Cardiac fibroblast (primary cell): ENCODE measurements at places on chromosomes 12 and 14.

DNA sequence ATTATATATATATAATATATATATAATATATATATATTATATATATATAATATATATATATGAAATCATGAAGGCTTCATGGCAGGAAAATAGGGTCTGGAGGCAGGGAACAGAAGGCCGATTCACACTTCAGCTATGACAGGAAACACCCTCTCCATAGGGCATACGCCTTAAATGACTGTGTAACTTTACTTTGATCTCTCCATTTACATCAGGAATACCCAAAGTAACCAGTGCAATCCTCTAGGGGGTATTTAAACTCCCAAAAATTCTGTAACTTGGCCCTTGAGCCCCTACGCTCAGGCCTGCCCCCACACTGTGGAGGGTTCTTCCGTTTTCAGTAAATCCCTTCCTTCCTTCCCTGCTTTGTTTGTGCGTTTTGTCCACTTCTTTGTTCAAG, 40.4 kb upstream of the PPP2R5C start:
- DNase-seq = no peak

GRCh38 chr12:117671734-117672133, 297.1 kb downstream of the KSR2 start:
- no peak for DNase-seq

DNA sequence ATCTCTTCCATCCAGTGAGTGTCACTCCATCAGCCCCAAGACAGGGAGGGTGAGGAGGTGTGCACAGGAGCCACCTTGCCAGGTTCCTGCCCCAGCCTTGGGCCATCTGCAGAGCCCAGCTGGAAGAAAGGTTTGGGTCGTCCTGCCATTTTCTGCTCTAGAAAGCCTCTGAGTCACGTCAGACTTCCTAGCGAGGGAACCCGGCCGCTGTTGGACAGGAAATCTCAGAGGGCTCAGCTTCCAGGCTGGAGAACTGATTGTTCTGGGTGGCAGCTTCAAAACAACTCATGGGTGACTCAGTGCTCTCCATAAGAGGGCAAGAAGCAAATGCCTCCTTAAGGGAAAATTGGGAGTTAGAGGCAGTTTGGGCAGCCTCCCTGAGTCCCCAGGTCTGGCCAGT, 16.6 kb downstream of the HIP1R start:
- peak; percentile 95 for DNase-seq

- DNase-seq = no peak
Measured at GRCh38 chr14:21385188-21385904, 1.5 kb upstream of the SUPT16H start.

DNA sequence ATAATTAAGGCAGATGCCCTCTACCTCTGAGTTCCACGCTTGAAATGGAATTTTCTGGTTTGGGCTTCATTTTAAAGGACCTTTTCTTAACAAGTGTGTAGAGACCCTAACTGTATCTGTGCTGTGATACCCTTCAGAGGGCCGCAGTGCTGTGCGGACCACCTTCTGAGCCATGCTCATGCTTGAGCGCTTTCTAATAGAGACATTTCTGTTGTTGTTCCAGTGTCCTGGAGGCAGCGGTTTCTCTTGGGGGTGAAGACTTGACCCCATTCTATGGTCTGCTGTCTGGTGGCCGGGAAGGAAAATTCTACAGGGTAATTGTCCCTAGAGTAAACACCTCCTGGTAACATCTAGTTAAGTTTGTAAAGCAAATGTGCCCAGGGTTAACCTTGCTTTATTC, 46.7 kb upstream of the BCL7A start:
- no peak for DNase-seq

DNA sequence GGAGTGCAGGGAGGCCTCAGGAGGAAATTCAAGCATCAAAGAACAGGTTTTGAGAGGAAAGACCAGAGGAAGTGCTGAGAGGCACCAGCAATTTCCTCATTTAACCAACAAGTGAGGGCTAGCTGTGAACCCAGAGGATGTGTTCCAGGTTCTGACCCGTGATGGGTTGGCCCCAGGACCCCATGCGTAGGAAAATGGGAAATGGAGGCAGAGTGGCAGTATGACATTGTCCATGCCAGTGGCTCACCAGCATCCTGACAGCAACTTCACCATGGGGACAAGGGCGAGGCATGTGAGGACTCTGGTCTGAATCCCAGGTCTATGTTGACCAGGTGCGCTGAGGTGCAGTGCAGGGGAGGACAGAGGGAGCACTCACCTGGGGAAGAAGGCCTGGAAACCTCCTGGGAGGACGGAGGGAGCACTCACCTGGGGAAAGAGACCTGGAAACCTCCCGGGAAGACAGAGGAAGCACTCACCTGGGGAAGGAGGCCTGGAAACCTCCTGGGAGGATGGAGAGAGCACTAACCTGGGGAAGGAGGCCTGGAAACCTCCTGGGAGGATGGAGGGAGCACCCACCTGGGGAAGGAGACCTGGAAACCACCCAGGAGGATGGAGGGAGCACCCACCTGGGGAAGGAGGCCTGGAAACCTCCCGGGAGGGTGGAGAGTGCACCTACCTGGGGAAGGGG, 6.7 kb upstream of the CACNA2D4 start:
- no peak for DNase-seq

GRCh38 chr12:41286426-41286825, 98.3 kb downstream of the PDZRN4 start:
- no peak for DNase-seq

DNA sequence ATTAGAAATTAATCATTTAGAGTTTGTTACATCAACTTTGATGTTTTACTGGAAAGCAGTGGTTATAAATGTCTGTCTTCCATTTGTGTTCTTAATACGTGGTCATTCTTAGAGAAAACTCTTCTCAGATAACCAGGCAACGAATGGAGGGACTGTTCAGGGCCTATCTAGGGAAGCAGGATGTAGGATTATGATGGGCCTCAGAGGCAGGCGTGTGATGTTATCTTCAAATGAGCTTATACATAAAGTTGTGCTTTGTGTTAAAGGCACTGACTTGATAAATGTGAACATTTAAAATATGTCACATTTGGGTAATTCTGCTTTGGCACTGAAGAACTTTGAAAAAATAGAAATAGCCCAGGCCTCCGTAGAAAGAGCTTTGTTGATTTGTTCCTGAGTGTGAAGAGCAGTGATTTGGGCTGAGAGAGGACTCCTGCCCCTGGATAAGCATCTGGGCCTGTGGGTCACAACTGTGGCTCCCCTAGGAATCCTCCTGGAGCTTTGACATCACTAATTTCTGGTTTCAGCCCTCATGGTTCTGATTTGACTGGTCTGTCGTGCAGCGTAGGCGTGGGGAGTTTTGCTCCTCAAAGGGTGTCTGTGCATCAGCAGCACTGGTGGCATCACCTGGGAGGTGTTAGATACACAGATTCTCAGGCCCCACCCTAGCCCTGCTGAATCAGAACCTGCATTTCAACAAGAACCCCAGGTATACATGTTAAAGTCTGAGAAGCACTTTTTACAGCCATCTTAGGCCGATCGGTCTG, 55.4 kb downstream of the SAMD4A start:
- DNase-seq = no peak

GRCh38 chr12:20489645-20490044, 121.3 kb downstream of the PDE3A start:
- DNase-seq = no peak

DNA sequence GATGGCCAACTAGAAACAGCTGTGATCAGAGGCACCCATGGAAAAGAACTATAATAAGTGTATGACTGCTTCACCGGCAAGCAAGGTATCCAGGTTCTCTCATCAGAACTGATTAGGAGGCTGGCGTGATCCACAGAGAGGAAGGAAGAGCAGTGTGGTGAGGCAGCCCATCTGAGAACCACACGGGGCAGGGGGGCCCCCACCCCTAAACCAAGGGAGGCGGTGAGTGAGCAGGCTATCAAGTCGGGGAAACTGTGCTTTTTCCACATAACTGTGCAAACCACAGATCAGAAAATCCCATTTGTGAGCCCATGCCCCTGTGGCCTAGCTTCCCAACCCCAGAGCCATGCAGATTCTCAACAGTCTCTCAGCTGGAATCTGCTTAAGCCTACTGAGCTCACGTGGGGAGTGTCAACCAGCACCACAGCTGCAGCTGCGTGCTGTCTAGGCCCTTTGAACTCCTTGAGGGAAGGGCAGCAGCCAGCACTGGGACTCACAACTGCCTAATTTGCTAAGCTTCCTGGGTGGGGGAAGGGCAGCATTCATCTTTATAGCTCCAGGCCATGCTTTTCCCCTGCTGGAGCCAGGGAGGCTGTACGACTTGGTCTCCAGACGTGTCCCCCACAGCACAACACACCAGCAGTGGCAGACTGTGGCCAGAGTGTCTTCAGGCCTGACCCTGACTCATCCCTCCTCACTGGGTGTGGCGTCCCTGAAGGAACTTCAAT, 444.4 kb upstream of the ATP2B1 start:
- no peak for DNase-seq

GRCh38 chr12:120688527-120689071, 1.6 kb downstream of the MLEC start:
- peak; percentile 49 for DNase-seq

DNA sequence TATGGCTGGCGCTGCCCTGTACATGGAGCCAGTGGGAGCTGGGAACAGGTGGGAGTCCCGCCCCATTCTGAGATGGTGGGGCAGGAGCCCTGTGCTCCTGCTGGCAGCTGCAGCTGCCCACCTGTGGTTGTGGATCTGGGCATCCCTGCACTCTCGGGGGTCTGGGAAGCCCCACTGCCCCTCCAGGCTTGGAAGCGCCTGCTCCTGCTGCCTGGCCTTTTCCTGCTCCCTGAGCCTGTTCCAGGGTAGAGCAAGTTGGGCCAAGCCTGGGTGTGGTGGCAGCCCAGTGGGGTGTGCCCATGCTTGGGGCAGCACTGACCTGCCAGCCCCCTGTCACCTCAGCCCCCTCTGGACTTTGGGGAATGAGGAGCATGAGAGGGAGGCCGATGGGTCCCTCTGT, 104.0 kb downstream of the MNAT1 start:
- no peak for DNase-seq

DNA sequence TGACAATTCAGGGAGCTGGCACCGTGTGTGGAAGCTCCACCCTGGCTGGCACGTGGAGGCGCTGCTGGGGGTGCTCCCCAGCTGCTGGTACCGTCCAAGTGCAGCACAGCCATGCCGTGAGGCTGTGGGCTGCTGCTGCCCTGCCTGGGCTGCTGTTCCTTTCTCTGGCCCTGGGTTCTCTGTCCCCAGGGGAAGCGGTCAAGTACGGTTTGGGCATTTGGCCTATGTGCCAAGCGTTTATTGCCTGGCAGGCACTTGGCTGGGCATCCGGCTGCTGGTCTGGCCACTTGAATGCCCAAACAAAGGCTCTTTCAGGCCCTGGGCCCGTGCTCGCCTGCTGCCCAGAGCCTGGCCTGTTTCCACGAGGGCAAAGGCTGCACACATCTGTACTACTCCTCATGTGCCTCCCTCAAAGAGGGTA, 39.6 kb downstream of the RHOF start:
- no peak for DNase-seq

GRCh38 chr12:41552588-41552987, 364.5 kb downstream of the PDZRN4 start:
- no peak for DNase-seq

- no peak for DNase-seq
Measured at GRCh38 chr14:66643344-66643743, 135.4 kb downstream of the GPHN start.

- no peak for DNase-seq
Measured at GRCh38 chr12:8584004-8584403, 28.7 kb downstream of the AICDA start.

DNA sequence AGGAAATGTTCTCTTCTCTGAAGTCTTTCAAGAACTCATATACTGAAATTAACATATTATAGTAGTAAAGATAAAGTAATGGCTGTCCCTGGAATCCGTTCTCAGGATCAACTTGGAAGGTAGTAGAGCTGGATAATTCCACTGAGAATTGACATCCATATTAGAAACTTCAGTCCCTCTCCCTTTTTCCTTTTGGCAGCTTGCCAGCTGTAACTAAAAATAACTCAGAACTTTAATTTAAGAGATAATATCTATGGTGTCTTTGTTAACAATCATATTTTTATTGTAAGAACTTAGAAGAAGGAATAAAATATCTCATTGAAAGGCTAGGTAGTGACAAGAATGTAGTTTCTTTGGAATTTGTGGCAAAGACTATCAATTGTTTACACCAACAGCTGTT, 61.4 kb upstream of the PLEKHA5 start:
- no peak for DNase-seq

- DNase-seq = no peak
Measured at GRCh38 chr14:101905614-101906013, 58.8 kb upstream of the DYNC1H1 start.

DNA sequence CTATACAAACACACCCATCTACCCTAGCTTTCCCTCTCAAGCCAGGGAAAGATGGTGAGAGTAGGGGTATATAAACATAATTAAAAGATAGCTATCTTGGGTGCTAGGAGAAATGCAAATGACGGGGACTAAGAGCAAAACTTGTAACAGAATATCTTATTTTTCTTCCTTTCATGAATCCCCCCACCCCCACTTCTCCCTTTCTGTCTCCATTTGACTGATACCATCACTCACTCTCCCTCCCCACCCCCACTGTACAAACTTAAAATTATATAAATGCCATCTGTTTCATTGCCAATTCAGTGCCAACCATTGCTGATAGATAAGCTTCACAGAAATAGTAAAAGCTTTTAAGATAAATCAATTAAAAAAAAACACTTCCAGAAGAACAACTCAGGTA, 268.6 kb downstream of the SLC6A15 start:
- DNase-seq = no peak

DNA sequence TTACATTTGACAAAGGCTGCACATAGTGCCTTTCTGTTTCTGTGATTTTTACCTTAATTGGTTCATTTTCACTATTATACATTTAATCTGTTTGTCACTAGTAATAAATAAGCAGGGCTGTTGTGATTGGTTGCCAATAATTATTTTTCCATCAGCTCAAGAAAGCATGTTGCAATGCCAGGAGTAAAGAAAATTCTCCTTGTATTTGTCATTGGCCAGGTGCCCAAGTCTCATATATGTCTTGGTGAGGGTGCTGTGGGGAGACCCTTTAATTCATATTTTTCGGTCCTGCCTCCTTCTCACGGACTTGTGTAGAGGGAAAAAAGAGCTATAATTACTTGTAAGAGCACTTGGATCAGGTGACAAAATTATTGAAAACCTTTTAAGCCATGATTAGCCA, 108.0 kb downstream of the KITLG start:
- peak; percentile 48 for DNase-seq

GRCh38 chr12:12705838-12706520, 10.0 kb upstream of the GPR19 start:
- DNase-seq = no peak

DNA sequence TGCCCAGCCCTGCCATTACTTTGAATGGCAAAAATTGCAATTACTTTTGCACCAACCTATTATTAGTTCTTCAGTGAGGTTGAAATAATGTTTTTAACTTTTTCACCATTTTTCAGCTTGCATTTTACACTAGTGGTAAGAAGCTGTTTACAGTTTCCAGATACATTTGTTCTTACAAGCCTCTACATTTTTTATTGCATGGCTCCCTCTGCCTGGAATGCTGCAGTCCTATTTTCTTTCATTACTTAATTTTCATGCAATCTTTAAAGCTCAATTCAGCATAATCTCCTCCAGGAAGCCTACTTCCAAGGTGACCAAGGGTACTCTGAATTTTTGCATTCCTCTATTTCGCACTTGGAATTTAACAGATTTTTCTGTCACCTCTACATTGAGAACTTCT, 33.4 kb downstream of the CCER1 start:
- no peak for DNase-seq
